ENCODE measurements at places on chromosomes 11 and 22. TPM values are rescaled to one million over a fixed set of nuclear protein-coding genes. Genes with fewer than 3 reads are reported as not detected.

- H3K27ac ChIP-seq, result no peak overlapping the region
- no peaks in the 10 kb centered on the region for H3K36me3 ChIP-seq
- H3K4me1 ChIP-seq, result peaks cover 4% of the 10 kb centered on the region
- H3K4me3 ChIP-seq, result no peak overlapping the region
- H3K27me3 ChIP-seq, result no peaks in the 10 kb centered on the region
- DNase-seq, result no peak
Observed at GRCh38 chr22:19873138-19873959, 18.7 kb upstream of the GNB1L start.

DNA sequence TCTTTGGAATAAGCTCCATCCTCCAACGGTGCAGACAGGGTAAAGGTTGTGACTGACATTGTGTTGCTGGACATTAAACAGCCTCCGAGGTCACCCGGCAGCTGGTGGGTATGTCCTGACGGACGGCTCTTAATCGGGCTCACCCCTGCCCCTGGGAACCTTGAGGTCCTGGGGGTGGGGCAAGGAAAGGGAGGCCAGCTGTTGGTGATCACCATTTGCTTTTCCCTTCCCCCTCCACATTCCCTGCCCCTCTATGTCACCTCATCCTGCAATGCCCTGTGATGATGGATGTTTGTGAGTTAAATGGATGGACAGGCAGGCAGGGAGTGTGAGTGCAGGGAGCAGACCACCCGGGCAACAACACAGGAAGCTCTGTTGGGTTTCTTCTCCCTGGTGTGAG, 26.3 kb downstream of the APLNR start:
- H3K4me3 ChIP-seq, result no peak overlapping the region
- H3K36me3 ChIP-seq, result no peaks in the 10 kb centered on the region
- H3K27me3 ChIP-seq, result peaks cover 11% of the 10 kb centered on the region
- no peak for DNase-seq

- H3K27ac ChIP-seq, result no peak overlapping the region
- DNase-seq, result no peak
- H3K36me3 ChIP-seq, result peaks cover 42% of the 10 kb centered on the region
- no peaks in the 10 kb centered on the region for H3K4me1 ChIP-seq
- no peaks in the 10 kb centered on the region for H3K27me3 ChIP-seq
Observed at GRCh38 chr11:8634498-8634897, 40.5 kb upstream of the STK33 start.

GRCh38 chr11:115170133-115170815, 333.9 kb downstream of the CADM1 start:
- no peak overlapping the region for H3K4me3 ChIP-seq
- H3K27me3 ChIP-seq, result peaks cover 9% of the 10 kb centered on the region
- H3K27ac ChIP-seq, result no peak overlapping the region
- no peaks in the 10 kb centered on the region for H3K4me1 ChIP-seq

The GAB2 gene
- 0.91 TPM for total RNA-seq

All from activated naive CD8-positive, alpha-beta T cell treated with anti-CD3 and anti-CD28 coated beads for 36 hours (primary cell).